Stimulated activated CD8-positive, alpha-beta memory T cell treated with anti-CD3 and anti-CD28 coated beads, Interleukin-15, amount 100 ng/mL, for 4 hours (primary cell): ENCODE measurements at places on chromosomes 5 and 9.

- no peak for DNase-seq
These were observed 1058.5 kb upstream of the DMAC1 start for GRCh38 chr9:8857926-8858595.

DNA sequence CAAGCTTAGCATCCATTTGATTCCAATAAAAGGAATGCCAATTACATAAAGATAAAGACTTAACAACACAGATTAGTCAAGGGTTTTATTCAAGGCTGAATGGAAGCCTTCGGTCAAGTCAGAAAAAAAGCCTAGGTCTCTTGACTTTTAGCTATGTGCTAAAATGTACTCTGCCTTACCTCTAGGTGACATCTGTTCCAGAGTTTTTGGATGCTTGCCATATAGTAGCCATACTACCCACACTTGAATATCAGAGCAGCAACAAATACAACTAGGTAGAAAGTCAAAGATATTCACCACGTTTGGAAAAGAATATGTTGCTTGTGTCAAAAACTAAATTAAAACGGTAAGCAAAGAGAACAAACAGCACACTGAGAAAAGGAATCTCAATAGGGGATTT lies 484.7 kb downstream of the ELAVL2 start:
- no peak for DNase-seq

GRCh38 chr5:9034649-9035048 lies 511.2 kb downstream of the SEMA5A start:
- no peak for DNase-seq

DNA sequence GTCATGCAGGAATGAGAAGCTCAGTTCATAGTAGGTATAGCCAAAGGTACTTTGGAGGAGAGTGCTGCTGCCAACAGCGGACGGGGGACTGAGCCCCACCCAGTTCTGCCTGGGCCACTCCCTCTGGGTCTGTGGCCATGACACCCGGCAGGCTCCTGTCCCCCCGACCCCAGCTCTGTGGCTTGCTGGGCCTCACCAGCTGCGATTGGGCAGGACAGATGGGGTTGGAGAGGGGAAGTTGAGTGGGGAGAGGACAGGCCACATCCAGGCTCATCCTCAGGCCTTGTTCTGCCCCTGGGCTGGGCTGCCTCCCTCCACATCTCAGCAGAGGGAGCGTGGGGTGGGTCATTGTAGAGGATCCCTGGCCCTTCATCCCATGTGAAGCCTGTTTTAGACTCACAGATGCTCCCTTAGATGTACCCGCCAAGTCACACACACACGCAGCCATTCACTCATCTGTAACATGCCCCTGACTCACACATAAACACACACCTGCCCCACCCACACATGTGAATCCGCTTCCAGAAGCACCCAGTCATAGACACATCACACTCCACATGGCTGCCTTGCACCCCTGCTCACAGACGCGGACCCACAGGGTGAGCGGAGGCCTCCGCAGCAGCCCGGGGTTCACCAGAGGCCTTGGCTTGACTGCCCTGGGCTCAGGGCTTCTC lies 48.8 kb downstream of the NTNG2 start:
- DNase-seq = no peak

DNA sequence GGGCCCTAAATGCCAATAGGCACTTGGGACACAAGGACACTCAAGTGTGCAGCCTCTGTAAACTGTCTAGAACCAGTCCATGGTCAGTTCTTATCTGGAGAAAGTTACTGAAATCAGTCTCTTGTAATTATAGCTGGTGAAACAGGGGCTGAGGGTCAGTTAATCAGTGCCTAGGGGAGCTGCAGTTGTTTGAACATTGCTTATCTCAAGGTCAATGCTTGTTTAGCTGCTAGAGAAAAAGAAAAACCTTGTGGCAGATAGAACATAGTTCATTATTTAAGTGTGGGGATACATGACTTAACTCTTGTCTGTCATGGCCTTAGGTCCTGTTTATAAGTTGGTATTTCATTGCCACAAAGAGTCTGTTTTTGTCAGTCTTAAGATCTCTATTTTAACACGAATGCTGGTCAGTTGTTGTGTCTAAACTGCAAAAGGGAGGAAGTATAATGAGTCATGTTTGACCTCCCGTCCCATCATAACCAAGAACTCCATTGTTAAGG lies 108.0 kb downstream of the STARD4 start:
- no peak for DNase-seq
